Upper lobe of left lung (tissue), 6 donors: ENCODE measurements at places on chromosomes 12 and 14. TPM values are rescaled to one million over a fixed set of nuclear protein-coding genes. Genes with fewer than 3 reads are reported as not detected.

DNA sequence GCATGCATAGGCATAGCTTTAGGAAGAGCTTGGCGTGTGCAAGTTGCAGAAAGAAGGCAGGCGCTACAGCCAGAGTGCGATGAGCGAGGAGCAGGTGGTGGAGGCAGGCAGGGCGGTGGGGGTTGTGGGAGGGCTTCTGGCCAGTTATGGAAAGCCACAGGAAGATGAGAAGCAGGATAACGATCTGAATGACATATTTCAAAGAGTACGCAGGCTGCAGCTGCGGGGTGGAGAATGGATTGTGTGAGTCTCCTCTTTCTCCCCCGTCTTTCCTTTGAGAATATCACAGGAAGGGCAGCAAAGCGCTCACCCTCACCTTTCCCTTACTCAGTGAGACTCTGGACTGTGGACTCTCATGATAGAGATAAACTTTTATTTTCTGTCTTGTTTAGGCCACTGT lies 48.7 kb upstream of the PLXNC1 start:
- peak; percentile 37 for DNase-seq

DNA sequence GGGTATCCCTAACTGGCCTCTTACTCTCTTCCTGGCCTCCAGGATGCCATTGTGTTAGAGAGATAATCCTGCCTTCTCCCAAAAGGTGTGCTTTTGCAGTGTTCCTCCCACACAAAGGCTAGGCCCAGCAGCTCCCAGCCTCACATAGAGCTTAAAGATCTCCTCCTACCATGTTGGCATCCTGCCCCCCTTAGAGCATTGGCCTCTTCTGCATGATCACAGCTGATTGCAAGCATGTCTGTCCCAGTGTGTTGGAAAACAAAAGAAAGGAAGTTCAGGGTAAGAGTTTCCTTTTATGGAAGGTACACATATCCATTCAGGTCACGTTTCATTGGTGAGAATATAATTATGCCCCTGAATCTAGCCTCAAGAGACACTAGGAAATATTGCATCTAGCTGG lies 405.4 kb downstream of the TMTC2 start:
- DNase-seq = no peak

- no peak for DNase-seq
Observed at GRCh38 chr12:93667672-93668071, 9.5 kb upstream of the CRADD start.

- no peak for DNase-seq
Observed at GRCh38 chr12:62113366-62114011, 146.7 kb upstream of the USP15 start.

GRCh38 chr12:9598363-9598762 lies 9.4 kb downstream of the KLRB1 start:
- no peak for DNase-seq

- no peak for DNase-seq
Observed at GRCh38 chr12:108320507-108321293, 18.4 kb downstream of the CMKLR1 start.

- DNase-seq = no peak
Observed at GRCh38 chr14:89294060-89294459, 123.0 kb downstream of the FOXN3 start.

GRCh38 chr14:95216008-95216407 lies 58.7 kb upstream of the DICER1 start:
- no peak for DNase-seq

DNA sequence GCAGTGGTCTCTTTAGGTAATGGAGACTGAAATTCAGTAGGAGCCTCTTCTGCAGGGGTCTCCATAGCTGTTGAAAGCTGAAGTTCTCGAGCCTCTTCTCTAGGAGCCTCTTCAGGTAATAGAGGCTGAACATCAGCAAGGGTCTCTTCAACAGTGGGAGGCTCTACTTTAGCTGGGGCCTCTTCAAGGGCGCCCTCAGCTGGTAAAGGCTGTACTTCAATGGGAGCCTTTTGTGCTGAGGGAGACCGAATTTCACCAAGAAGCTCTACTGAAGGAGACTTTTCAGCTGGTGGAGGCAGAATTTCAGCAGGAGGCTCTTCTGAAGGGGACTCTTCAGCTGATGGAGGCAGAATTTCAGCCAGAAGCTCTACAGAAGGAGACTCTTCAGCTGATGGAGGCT lies 1.5 kb downstream of the FSCB start:
- DNase-seq = no peak

DNA sequence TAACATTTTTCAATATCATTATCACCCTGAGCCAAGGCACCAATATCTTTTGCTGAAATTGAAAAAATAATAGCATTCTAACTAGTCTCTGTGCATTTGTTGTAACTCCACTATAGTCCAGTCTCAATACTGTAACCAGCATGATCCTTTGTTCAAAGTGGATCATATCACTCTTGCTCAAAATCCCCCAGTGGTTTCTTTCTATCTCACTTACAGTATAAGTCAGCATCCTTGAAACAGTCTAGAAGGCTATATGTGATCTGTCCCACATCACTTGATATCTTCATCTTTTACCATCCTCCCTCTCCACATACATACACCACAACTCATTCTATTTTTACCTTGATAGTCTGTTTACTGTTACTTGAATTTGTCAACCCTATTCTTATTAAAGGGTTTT lies 435.7 kb downstream of the CCER1 start:
- no peak for DNase-seq

DNA sequence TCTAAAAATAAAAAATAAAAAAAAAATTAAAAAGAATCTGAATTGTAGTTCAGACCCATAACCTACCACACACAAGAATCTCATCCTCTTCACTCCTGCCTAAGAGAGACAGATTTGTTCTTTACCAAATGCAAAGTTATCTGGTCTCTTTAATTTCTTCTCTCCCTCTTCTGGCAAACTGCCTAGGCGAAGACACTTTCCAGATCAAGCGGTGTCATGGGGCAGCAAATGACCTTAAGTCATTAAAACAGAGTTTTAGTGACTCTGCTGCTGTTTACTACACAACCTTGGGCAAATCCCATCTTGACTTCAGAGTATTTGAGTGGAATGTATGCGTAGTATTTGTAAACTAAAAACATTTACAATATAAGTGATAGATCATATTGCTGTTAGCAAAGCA lies 60.9 kb upstream of the NID2 start:
- no peak for DNase-seq

GRCh38 chr12:113083863-113084435 lies 27.4 kb downstream of the DTX1 start:
- no peak for DNase-seq

DNA sequence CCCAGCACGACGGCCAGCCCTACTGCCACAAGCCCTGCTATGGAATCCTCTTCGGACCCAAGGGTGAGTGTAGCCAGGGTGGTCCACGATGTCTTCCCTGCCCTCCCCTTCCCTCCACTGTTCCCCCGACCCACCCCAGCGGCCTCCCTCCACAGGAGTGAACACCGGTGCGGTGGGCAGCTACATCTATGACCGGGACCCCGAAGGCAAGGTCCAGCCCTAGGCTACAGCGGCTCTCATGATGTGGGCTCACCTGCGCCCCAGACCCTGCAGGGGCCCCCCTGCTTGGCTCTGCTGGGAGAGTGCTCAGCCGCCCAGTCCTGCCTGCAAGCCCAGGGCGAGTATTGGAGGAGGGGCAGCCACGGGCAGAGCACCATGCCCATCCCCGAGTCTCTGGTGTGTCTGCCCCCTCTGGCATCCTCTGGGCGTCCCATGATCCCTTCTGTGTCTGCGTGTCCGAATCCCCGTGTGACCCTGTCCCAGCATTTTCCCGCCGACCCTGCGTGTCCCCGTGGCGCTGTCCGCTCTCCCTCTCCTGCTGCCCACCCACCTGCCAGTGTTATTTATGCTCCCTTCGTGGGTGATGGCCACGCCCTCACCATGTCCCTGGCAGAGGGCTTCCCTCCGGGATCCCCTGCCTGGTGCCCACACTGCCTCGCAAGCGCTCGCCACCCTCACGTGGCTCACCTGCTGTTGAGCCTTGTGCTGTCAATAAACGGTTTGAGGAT lies 5.0 kb downstream of the CRIP2 start:
- DNase-seq = no peak

GRCh38 chr12:24233519-24234246 lies 284.2 kb upstream of the SOX5 start:
- DNase-seq = no peak

The STXBP6 gene
- total RNA-seq = 21.1 TPM

The DUSP16 gene
- 51.6 TPM for total RNA-seq

The TCL1B gene
- total RNA-seq = not detected

The CFAP251 gene
- total RNA-seq = 6.9 TPM

The RFX4 gene
- not detected for total RNA-seq

The GRIN2B gene
- total RNA-seq = under 0.01 TPM

The SOX5 gene
- total RNA-seq = 15.8 TPM

The PIK3C2G gene
- total RNA-seq = 1.0 TPM
